DMS79 treated with DMSO at 0.1 percent for 48 hours (cell line): ENCODE measurements at places on chromosomes 7 and 10.

- DNase-seq = no peak
These were observed 15.0 kb upstream of the COMMD3 start for GRCh38 chr10:22301193-22301592.

DNA sequence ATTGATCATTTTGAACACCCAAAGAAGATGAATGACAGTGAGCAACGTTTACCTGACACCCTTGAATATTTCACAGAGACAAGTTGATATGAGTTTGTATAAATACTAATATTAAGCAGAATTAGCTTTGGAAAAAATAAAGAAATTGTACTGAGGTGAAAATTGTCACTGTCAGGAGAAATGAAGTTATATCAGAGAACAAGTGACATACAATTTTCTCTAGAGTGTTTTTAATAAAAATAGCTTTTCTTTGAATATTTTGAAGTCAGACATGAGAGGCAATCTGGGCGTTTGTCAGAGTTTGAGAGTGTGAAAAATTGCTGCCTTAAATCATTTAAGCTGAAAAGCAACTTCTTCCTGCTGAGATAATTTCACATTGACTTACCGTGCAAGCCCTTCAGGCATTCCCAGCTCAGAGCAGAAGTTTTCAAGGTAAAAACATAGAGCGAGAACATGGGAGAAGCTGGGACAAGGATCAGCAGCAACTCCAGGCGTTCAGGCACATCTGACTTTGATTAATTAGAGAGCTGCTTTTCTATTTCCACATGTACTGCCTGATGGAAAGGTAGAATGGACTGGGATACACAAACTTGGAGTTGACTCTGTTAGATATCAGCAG is 535.9 kb downstream of the TFEC start:
- DNase-seq = no peak

- DNase-seq = no peak
These were observed 96.6 kb upstream of the NPTX2 start for GRCh38 chr7:98520356-98520951.

- no peak for DNase-seq
These were observed 65.0 kb downstream of the ANKRD7 start for GRCh38 chr7:118289476-118289875.
